ENCODE measurements at places on chromosomes 3 and 15.
A peak's percentile ranks its signal among the peaks of the same experiment; 100 is the strongest.

DNA sequence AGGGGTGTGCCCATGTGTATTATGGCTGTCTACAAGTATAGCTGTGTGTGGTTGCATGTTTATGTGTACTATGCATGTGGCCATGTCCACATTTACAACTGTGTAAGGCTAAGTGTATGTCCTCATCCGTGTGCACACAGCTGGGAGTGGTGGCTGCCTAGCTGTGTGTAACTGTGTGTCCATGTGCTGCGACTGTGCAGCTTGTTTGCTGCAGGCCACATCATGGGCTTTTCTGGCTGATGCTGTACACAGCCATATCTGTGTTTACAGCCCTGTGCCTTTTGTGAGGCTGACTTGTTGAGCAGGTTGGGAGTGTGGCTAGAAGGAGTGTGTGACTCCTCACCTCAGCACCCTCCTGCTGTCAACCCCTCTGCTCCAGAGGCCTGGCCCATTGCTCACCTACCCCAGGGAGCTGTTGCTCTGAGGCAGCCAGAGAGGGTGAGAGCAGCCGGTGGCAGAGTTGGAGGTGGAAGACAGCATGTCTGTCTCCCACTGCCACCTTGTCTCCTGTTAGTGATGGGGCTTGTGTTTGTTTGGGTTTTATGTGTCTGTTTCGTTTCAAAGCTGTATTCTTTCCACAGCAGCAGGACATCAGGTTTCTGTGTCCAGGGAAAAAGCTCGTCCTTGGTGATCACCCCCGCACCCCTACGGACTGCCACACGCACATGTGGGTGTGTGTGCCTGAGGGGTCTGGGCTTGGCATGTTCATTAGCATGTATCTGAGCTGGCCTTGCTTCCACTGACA lies 1.4 kb upstream of the GRM2 start:
- DNase-seq, result no peak

- DNase-seq, result peak; percentile 17
Measured at GRCh38 chr3:121483290-121483689, 62.5 kb downstream of the POLQ start.

GRCh38 chr3:53694046-53694445 lies 152.2 kb downstream of the CHDH start:
- DNase-seq, result no peak

- DNase-seq, result no peak
Measured at GRCh38 chr3:14862661-14863230, 44.0 kb downstream of the FGD5 start.

- DNase-seq, result peak; percentile 69
Measured at GRCh38 chr3:36597422-36597821, 166.9 kb downstream of the DCLK3 start.

DNA sequence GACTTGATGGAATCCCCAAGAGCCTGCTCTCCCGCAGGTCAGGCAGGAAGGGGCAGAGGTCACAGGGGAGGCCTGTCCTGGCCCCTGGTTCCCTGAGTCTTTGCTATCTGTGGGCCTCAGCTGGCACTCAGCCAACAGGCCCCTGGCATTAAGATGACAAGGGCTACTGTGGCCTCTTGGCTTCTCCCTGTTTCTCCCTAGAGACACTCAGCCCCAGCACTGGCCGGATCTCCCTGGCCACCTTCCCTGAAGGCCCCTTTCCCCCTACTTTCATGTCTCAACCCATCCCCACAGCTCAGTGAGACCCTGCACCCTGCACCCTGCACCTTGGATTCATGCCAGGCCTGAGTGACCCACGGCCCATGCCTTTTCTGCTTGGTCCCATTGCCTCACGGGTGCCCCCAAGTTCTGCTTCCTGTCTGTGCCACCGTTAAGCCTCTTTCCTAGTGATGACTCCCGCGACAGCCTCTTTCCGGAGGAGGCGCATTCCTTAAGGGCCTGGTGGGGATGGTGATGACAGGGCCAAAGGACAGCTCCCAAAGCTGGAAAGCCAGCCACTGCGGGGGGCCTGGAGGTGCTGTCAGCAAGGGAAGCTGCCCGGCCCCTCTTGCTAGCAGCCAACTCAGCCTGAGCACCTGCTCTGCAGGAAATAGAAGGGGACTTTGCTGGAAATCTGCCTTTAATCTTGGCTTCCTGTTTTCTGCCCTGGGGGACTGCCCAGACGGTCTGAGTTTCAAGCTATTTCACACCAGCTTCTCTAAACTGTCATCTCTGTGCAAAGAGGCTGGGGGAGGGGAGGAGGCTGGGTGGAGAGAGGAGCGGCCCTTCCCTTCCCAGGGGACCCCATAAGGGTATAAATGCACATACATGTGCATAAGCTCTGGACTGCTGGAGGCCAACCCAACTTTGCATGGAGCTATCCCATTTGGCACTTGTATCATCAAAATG lies 4.8 kb upstream of the CSK start:
- peak; percentile 31 for DNase-seq

DNA sequence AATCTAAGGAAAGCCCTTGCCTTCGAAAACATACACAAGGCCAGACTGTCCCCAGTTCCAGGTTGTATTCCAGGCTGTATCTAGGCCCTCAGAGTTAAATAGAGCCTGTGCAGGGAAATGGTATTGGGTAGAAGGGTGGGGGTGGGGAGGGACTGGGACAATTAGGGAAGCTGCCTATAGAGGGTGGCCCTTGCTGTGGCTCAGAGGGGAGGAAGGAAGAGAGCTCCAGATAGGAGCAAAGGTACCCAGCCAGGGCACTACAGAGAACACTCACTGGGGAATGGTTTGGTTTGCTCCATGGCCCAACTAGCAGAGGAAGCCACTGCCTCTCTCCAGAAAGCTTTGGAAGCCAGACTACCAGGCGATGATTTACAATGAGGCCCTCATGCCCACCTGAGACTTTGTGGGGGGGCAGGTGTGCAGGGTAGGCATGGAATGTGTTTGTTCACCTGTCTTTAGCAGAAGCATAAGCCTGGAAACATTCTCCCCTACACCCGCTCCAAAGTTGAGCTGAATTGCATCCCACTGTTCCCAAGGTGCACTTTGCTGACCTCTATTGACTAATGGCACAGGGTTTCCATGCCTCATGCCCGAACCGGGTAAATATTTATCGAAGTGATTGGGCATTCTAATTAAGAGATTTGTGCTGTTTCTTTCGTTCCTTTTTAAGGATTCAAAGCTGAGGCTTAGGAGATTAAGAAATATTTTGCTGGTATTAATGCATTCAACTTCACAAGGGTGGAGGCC lies 6.3 kb upstream of the TLE3 start:
- DNase-seq, result no peak

- DNase-seq, result peak; percentile 79
Measured at GRCh38 chr3:72127844-72128243, 342.9 kb upstream of the PROK2 start.

DNA sequence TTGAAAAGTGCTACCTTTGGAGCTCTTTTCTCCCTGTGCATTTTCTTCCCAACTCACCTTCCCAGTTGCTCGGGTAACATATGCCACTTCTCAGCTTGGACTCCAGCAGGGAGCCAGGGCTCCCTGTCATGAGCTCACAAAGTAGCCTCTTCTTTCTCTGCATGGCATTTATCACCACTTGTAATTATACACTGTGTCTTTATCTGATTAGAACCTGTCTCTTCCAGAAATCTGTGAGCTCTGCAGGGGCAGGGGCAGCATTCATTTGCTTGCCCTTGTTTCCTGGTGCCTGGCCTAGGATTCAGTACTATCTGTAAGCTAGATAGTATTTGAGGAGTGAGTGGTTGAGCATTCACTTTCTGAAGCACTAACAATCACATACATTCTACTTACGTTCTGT lies 100.9 kb downstream of the CLSTN2 start:
- no peak for DNase-seq

DNA sequence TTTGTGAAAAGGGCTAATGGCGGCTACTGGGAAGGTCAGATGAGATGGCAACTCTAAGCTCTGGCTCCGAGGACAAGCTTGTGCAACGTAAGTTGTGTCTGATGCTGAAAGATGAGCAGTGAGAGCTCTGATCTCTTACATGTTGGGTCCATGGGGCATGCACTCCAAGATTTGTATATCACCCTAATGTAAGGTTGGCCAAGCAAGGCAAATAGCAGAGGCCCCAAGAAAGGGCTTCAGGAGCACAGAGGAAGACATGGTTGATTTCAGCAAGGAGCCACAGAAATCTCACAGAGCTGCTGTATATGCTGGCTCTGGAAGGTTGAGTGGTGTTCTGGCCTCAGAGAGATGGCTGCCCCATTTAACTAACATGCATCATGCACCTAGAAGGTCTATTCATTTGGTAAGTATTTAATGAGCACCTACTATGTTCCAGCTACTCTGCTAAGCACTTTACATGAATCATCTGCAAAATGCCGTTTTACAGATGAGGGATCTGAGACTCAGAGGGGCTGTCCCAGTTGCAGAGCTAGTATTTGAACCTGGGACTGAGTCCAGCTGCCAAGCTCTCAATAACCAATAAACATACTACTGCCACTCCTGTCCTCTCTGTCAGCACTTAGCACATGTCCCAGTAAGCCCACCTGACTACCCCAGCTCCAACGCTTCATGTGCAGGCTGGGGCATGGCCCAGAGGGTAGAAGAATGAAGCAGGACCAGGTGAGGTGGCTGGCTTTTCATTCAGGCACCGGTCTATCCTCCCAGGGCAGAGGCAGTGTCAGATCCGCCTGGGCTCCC lies 27.8 kb upstream of the ATP2B2 start:
- DNase-seq, result no peak

- DNase-seq, result peak; percentile 42
Measured at GRCh38 chr3:66588340-66588847, 87.6 kb upstream of the LRIG1 start.

- no peak for DNase-seq
Measured at GRCh38 chr3:172102883-172103310, 63.5 kb downstream of the FNDC3B start.

GRCh38 chr3:45776611-45777010 lies 19.7 kb downstream of the SLC6A20 start:
- DNase-seq, result no peak

DNA sequence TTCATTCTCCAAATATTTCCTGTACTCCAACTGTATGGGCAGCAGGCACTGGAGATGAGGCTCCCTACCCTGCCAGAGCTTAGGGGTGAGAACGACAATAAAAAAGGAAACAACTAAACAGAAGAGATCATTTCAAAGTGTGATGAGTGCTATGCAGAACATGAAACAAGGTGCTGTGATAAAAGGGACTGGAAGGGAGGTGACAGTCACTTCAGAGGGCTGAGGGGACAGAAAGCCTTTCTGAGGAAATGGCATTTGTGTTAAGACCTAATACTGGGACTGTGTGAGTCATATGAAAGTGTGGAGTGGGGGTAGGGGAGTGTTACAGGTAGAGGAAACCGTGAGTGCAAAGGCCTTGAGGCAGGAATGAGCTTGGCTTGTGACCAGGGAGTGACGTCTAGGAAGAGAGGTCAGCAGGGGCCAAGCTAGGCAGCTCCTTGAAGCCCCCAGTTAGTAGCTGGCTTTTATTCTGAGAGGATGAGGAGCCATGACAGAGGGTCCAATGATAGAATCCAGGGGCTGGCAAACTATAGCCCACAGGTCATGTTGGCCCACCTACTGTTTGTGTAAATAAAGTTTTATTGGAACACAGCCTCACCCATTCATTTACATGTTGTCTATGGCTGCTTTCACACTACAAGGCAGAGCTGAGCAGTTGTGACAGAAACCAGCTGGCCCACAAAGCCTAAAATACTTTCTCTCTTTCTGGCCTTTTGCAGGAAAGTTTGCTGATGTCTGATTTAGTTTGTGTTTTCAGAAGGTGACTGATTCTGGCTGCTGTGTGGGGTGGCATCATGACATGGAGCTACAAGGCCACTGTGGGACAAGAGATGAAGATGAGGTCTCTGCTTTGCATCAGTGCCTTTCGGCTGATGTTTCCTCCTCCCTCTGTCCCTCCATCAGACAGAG lies 56.6 kb downstream of the LSM3 start:
- DNase-seq, result peak; percentile 24

- no peak for DNase-seq
Measured at GRCh38 chr3:111913163-111913763, 54.2 kb downstream of the PHLDB2 start.

- DNase-seq, result no peak
Measured at GRCh38 chr3:11447584-11448200, 175.5 kb downstream of the ATG7 start.

- DNase-seq, result no peak
Measured at GRCh38 chr3:180530276-180530675, 71.7 kb upstream of the TTC14 start.

DNA sequence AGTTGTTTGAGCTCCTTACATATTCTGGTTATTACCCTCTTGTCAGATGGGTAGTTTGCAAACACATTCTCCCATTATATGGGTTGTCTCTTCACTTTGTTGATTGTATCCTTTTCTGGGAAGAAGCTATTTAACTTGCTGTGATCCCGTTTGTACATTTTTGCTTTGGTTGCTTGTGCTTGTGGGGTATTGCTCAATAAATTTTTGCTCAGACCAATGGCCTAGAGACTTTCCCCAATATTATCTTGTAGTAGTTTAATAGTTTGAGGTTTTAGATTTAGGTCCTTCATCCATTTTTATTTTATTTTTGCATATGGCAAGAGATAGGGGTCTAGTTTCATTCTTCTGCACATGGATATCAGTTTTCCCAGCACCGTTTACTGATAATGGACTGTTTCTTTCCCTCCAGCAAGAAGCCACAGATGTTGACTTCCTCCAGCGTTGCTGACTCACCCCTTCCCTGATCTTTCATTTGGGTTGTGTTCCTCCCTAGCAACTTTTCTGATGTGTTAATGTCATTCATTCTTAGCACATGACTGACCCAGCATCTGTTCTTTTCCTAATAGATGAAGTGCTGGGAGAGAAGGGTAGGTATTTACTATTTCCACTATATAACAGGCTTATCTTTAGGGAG lies 166.7 kb upstream of the SGO1 start:
- peak; percentile 10 for DNase-seq

- DNase-seq, result peak; percentile 69
Measured at GRCh38 chr3:150544041-150544440, 2.3 kb downstream of the SERP1 start.

- DNase-seq, result no peak
Measured at GRCh38 chr15:57586661-57587424, 4.9 kb upstream of the MYZAP start.

DNA sequence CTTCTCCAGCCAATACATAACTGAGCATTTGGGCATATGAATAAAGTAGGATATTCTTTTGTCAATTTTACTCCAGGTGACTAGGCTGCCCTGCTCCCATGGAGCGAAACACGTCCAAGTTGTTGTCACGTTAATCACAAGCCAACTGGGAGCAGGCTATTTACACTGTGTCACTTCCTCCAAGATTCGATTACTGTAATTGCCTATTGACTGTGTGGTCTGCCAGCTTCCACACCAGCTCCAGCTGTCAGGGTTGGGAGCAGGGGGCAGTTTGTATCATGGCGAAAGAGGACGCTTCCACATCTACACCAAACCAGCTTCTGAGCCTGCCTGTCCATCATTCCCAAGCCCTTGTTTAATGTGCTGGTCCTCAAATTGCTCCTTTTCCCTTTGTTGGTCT lies 89.2 kb upstream of the RORA start:
- DNase-seq, result no peak

DNA sequence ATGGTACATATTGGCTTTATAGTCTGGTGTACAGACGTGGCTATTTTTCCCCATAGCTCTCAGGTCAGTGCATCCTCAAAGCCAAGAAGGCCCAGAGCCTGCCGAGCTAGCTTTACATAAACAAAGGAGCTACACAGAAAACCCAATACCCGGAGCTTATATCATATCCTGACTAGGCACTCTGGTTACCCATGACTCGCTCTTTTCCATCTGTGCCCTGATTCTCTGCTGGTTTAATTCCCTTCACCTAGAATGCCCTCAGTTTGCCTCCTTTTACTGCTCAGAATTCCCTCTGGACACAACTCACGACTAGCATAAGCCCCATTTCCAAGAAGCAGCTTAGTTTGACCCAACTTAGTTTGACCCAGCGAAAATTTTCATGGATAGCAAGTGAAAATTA lies 110.8 kb downstream of the TIGIT start:
- DNase-seq, result no peak

All from cardiac fibroblast (primary cell).